ENCODE measurements at places on chromosomes 7 and 10.

- no peak for DNase-seq
These were observed 108.8 kb upstream of the PCLO start for GRCh38 chr7:83271212-83272099.

GRCh38 chr10:96339956-96340904 lies 18.6 kb downstream of the OPALIN start:
- DNase-seq = no peak

GRCh38 chr7:83738291-83738835 lies 89.4 kb upstream of the SEMA3E start:
- no peak for DNase-seq

- DNase-seq = no peak
These were observed 26.5 kb upstream of the SMIM30 start for GRCh38 chr7:113144817-113145216.

DNA sequence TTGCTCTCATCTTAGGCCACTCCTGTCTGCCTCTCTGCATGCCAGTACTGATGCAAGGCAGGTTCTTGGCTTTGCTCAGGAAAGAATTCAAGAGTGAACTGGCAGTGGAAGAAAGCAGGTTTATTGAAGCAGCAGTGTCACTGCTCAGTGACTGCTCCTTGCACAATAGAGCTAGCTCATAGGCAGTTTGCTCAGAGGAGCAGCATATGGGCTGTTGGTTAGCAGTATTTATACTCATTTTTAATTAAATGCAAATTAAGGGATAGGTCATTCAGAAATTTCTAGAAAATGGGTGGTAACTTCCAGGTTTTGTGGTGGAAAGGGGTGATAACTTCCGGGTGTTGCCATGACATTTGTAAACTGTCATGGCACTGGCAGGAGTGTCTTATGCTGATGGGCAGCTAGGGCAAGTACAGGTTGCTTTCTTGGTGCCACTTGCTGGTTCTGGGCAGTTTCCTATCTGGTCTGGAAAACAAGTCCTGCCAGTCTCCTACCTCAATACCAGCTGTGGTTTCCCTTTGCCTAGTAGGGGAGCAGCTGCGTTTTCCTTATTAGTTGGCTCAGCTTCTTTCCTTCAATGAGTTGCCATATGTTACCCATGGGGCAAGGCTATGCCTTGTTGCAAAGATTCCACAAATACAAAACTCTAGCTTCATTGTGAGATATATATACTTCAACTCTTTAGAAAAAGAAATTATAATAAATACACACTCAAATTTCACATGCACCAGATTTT lies 64.8 kb upstream of the CALD1 start:
- DNase-seq = no peak

DNA sequence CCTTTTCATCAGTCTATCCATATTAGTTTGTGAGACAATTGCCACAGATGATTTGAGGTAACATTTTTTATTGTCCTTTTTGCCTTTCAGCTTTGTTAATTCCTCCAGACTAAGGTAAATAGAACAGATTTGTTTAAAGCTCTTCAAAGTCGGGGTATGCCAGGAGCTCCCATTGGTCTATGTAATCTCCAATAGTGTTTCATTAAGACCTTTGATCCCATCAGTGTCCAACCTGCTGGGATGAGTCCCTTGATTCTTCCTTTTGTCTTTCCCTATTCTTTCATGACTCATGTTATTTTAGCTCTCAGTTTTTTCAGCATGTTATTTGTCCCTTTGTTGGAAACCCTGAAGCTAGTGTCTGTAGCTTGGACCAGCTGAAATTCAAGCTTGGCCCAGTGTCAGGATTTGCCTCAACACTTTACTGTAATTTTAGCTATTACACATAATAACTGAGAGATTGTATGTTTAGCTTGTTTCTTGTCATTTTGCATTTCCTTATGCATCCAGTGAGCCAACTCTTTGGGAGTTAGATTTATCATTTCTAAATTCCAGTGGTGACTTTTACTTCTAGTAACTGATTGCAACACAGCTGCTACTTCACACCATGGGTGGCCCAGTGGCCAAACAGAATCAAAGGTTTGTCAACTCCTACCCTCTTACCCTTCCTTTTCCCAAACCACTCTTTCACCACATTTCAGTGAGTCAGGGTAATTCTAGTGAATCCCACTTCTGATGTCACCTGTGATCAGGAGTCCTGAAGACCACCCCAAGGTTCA lies 15.3 kb downstream of the AGBL3 start:
- DNase-seq = no peak

DNA sequence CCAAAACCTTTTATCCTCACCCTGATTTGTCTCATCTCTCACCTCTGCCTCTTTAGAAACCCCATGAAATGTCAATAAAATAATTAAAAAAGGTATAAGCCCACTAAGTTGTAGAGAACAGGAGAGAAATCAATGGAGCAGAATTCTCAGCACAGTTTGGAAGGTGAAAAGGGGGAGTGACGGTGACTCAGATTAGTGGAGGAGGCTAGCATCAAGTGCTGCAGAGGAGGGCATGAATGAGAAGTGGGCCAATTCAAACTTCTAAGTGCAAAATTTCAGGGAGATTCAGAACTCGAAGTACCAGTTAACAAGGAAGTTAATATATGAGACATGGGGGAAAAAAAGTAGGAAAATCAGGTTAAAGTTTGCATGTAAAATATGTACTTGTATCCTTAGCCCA lies 34.9 kb upstream of the ETV1 start:
- no peak for DNase-seq

GRCh38 chr7:5491251-5492019 lies 67.8 kb upstream of the TNRC18 start:
- no peak for DNase-seq

GRCh38 chr7:13188922-13189321 lies 501.5 kb downstream of the ARL4A start:
- no peak for DNase-seq

DNA sequence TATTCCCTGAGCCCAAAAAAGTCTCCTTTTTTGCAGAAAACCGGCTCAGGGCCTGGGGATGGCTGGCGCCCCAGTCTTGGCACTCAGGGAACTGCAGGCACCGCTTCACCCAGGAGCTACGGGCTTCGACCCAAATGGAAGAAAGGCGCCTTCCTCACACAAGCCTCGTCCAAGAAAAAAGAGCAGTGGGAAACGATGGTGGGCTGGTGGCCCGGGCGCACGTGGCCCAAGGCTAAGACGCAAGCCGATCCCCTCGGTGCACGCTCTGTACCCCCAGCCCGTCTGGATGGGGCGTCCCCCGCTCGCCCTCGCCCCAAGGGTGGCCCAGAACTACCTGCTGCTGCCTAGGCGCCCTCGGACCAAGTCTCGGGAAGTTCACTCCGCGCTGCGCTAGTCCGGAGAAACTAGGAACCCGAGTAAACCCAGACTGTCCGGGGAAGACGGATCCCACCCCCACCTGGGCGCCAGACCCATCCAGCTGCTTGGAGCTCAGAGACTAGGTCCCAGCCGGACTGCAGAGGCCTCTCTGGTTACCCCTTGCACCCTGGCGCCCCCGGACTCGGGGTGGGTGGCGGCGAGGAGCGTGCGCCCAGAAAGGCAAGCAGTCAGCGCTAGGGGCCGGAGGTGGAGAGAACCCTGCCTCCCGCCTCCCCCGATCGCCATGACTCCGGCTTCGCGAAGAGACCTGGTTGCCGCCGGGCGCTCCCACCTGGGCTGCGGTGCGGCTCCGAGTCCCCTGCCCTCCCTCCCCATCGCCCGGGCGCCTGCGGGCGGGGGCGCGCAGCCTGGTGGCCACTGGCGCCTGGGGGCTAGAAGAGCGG lies 76.4 kb downstream of the CALN1 start:
- DNase-seq = no peak

GRCh38 chr7:110964775-110965174 lies 126.2 kb upstream of the LRRN3 start:
- no peak for DNase-seq

DNA sequence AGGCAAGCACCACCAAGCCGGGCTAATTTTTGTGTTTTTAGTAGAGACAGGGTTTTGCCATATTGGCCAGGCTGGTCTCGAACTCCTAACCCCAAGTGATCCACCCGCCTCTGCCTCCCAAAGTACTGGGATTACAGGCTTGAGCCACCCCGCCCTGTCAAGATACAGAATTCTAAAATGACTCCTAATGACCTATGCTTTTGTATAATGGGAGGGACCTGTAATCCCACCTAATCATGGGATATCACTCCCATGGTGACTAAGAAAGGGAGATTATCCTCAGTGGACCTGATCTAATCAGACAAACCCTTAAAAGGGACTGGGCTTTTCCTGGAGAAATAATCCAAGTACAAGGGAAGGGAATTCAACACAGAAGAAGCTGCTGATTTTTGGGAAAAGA lies 28.8 kb downstream of the SAMD8 start:
- DNase-seq = no peak

DNA sequence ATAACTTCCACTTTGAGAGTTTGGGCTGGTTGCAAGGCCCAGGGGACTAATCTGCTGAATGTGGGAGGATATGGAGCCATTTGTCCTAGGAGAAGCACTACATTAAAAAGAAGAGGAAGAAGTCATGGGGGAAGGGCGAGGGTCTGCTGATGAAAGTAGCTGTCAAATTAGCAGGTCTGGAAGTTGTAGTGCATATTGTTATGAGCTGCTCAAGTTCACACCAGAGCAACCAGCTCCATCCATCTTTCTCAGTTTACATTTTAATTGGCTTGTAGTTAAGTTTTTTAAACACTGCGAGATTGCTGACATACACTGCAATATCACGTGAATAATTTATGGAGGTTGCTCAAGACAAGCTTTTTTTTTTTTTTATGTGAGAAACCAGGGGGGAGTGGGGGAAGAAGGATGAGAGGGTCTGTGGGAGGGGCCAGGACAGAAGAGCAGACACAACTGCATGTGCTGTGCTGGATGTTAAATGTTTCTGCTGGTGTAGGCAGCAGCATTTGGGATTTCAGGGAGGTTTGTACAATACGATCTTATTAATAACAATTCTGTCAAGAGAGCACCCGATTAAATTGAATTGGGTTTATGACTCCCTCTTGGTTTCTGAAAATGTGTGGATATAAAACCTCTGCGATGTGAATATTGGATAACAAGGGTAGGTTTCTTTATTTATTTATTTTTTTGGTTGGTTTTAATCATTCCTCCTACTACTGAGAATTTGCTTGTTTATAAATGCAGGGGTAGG lies 759.0 kb upstream of the GALNT17 start:
- DNase-seq = no peak

DNA sequence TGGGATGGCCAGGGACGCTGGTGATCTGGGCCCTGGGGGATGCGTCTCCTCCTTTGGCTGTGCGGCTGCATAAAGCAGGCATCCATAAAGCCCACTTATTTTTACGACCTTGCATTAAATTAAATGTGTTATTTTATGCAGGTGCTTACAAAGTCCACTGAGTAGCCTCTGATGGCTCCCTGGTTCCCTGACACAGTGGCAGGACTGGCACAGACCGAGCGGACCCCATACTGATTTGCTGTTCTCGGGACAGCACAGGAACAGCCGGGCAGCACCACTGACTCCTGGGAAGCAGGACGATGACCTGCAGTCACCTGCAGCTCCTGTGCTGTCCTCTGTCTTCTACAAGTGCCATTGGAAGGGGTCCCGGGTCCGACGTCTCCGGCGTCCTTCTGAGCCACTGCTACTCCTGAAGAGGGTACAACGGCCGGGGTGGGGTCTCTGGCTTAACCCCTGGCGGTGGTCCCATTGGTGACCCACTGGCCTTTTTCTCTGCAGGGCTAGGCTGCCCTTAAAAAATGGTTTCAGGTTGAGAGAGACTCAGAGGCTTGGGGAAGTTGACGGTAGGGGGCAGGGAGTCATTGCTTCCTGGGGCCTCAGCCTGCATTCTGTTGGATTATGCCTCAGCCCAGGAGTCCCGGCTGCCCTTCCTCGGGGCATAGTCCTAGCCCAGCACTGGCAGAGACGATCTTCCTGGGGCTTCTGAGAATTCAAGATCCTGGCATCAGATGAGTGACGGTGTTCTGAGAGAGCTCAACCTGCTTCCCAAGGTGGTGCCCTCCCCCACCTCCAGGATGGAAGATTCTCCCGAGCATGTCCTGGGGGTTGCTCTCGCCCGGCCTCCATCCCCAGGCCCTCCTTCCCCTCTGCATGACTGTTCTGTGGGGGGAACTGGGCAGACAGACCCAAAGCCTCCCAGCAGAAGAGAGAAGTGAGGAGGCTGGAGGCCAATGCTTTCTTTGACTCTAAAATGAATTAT lies 330.1 kb downstream of the ADARB2 start:
- DNase-seq = no peak

DNA sequence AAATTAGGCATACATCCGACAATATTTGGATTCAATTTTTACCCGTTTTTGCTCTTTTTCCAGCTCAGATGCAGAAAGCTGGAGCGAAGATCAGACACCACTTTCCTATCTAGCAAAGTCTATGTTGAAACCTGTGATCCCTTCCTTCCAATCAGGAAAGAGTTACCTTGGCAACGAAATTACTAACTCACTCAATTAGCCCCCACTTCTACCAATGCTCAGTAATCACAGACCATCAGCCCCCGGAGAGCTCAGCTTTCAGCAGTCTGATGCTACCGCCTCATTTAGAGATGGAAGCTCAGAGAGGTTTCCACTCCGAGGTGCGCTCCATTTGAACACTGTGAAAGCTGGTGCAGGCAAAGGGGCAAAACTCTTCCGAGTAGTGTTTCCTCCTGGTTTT lies 6.7 kb downstream of the FRAT1 start:
- DNase-seq = no peak

DNA sequence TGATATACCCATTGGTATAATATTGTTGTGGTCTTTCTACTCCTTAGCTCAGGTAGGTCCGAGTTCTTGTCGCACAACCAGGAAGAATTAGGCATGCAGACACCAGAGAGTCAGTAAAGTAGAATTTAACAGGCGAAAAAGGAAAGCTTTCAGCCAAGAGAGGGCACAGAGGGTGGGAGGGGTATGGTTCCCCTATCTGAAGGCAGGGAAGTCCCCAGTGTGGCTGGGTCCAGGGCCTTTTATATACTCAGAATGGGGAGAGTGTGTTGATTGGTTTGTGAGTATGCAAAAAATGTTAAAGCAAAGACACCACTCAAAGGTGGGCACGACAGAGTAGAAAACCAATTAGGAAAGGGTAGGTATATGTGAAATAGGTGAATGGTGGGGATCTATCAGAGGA lies 53.9 kb downstream of the IMMP2L start:
- DNase-seq = no peak

DNA sequence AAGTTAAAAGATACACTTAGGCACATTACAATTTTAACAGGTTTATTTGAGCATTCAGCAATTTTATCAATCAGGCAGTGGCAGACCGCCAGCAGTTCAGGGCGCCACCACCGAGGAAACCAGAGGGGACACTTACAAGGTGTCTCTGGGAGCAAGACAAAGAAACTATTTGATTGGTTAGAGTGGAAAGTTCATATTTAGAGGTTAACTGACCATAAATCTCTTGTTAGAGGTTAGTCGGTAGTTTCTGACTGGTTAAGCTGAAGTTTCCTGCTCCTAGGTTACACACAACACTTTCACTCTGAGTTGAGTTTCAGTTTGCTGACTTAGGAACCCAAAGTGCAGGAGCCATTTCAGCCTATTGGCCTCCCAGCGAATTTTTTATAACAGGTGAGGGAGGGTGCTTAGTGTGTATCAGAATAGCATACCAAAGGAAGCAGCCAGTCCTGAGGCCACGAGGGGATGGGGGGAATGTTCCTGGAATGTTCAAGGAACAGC lies 10.8 kb upstream of the PVRIG start:
- no peak for DNase-seq

GRCh38 chr7:148722340-148723165 lies 23.9 kb downstream of the CUL1 start:
- peak; percentile 14 for DNase-seq
